ENCODE measurements at places on chromosomes 13 and 19.

- DNase-seq, result peak; percentile 62
These were observed 1.2 kb downstream of the SEMA6B start for GRCh38 chr19:4557971-4558941.

DNA sequence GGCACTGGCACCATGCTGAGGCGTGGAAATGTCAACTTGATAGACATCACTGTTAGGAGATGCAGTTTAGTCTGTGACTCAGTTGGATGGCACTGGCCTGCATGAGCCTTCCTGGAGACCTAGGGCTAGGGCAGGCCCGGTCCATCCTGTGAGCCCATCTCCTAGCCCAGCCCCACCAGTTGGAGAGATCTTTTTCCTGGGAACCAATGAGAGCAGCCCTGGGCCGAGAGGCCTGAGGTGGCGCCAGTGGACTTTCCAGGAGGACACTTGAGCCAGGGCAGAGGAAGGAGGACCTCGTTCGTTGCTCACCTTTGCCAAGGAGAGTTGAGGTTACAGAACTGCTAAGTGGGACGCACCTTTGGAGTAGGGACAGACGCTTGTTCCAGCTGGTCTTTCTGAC is 100.5 kb upstream of the TEX29 start:
- DNase-seq, result no peak

GRCh38 chr13:75656425-75656989 is 20.4 kb downstream of the LMO7 start:
- DNase-seq, result no peak

GRCh38 chr13:106987427-106987785 is 419.5 kb upstream of the ARGLU1 start:
- no peak for DNase-seq

GRCh38 chr13:29369060-29369743 is 226.3 kb downstream of the SLC7A1 start:
- peak; percentile 4 for DNase-seq

DNA sequence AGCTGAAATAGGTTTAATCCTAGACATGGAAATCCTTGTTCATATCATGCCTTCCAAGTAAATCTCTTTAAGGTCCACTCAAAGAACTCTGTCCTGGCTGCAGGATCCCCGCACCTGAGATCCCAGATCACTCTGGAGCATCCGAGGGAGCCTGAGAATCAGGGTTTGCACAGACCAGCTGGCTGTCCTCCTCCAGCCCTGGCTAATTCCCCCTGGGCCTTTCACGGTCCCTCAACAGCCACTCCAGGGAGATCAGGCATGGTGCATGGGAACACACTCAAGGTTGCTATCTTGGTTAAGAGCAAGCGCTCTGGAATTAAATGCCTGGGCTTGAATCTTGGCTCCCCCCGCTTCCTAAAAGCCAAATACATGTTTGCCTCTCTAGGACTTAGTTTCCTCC is 130.8 kb downstream of the IRS2 start:
- DNase-seq, result no peak

- no peak for DNase-seq
These were observed 1382.2 kb downstream of the SLITRK5 start for GRCh38 chr13:89053418-89053817.

GRCh38 chr13:60019119-60019993 is 144.4 kb downstream of the DIAPH3 start:
- peak; percentile 55 for DNase-seq

DNA sequence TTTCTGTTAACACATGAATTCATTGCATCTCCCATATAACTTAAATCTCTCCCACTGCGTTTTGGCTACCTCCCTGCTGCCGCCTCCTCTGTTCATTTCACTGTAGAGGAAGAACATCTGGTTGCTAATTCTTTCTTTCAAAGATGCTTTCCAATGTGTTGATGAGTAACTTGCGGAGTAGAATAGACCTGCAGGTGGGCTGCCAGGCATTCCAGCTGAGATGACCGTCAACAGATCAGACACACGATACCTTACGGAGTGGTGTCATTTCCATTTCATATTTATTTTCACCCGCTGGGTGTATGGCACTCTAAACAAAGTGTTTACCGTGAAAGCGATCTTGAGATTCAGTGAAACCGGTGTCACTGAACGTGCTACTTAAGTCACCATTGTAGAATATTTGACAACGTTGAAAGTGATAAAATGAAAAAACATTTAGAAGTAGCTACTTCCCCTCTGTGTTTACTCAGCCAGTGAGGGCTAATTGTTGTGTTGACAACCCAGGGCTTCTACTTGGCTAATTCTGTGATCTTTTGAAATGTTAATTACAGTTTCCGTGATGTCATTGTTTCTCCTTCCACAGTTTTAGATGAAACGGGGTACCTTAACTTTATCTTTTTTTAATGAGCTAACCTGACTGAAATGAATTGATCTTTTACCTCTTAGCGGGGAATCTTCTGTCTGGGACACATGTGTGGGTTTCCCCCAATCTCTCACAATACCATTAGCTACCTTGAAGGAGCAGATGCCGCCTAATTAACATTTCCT is 228.5 kb upstream of the ARGLU1 start:
- no peak for DNase-seq

DNA sequence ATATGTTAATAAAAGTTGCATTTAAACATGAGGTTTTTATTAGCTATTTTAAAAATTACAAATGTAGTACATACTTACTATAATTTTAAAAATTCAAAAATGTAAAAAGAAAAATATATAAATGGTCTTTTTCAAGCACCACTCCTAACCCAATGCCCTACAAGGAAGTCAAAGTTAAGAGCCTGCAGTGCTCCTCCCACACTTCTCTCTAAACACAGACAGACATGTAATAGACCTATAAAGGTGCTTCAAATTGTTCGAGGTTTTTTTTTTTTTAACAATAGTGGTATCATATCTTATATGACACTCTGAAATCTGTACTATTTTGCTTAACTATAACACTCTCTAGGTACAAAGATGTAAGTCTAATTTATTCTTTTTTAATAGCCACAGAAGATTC is 25.4 kb downstream of the VWA8 start:
- no peak for DNase-seq

- DNase-seq, result no peak
These were observed 16.9 kb downstream of the FBXL12 start for GRCh38 chr19:9801976-9802375.

GRCh38 chr13:113238536-113238935 is 29.1 kb downstream of the CUL4A start:
- peak; percentile 20 for DNase-seq

- no peak for DNase-seq
These were observed 60.4 kb downstream of the DLEU7 start for GRCh38 chr13:50783066-50783465.

DNA sequence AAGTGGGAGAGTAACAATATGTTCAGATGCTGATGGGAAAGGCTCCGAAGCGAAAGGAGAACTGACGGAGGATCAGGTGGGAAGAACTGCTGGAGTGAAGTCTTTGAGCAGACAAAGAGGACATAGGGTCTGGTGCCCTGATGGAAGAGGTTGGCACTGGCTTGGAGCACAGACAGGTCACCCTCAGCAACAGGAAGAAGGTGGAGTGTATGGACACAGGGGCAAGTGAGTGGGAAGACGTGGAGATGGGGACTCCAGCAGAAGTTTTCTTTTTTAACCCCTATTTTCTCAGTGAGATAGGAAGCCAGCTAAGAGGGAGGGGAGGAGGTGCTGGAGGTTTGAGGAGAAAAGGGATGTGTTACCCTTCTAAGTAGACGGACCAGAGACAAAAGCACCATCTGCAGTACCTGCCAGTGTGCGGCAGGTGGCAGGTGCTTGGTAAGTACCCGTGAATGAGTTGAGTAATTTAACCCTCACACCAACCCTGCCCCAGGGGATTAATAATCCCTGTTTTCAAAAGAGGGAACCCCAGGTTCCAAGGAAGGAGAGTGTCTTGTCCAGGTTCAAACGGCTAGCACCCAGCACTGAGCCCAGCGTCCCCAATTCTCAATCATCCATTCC is 11.2 kb downstream of the HAS1 start:
- DNase-seq, result peak; percentile 26

- no peak for DNase-seq
These were observed 582.5 kb downstream of the EFNB2 start for GRCh38 chr13:105952973-105953290.

DNA sequence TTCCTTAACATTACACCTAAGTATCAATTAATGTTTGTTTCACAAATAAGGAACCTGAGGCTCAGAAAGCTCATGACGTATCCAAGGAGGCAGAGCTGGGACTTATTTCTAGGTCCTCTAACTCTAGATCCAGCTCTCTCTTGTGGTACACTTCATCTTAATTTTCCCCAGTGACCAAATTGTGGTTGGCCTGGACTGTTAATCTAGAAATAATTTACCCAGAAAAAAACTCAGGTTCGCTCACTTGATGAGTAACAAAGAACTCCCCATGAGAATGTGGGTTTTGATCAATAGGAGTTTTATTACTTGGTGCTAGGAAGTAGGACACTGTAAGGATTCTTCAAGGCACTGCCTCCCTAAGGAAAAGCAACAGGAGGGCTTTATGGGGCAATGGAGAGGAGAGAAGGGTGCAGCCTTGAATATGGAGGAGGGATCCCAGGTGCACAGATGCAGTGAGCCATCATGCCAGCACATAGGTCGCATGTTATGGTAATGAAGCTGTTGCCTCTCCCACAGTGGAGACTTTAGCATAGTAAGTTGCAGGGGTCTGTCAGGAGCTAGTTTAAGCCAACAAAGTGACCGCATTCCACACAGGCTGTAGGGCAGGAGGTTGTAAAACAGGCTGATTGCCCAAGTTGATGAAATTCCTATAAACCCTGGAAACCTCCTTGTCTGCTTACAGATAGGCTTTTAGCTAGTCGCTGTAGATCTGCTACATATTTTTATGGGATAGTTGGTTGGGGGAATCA is 14.7 kb downstream of the RAP2A start:
- DNase-seq, result no peak

Data from suppressor macrophage (primary cell).